ENCODE measurements at places on chromosomes 5 and 9.

- DNase-seq = no peak
Observed at GRCh38 chr5:124446120-124446519, 300.3 kb downstream of the ZNF608 start.

DNA sequence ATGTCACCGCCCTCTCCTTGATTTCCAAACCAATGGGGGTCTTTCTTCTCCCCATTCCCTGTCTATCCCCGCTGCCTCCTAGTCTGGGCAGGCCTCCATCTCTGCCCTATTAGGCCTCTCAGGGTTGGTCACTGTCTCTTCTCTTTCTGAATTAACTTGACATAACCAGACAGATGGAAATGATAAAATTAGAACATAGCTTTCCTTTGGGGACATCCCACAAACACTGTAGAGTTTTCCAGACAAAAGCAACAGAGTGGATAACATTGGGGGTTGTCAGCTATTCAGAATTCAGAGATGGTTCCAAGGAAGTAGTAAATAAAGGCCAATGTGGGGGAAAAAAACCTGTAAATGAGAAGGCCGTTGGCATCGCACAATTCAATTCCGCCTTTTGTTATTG, 24.7 kb downstream of the LHX6 start:
- no peak for DNase-seq

- DNase-seq = no peak
Observed at GRCh38 chr5:178363501-178364325, 131.1 kb upstream of the PHYKPL start.

GRCh38 chr5:139457653-139458306, 4.8 kb downstream of the ECSCR start:
- DNase-seq = no peak

DNA sequence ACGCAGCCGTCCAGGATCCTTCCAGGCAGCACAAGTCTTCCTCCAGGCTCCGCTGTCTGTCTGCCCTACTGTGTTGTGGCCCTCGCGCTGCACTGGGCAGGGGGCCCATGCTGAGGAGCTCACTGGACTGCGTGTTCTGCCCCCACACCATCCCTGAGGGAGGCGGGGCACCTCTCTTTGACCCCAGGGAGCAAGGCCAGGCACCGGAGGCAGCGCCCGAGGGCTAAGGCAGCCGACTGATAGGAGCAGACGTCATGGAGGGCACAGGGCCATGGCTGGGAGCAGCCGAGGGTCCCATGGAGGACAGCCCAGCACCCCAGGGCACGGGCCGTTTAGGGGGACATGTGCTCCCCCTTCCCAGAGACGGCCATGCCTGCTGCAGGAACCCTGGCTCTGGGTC, 46.7 kb downstream of the KCNT1 start:
- no peak for DNase-seq

DNA sequence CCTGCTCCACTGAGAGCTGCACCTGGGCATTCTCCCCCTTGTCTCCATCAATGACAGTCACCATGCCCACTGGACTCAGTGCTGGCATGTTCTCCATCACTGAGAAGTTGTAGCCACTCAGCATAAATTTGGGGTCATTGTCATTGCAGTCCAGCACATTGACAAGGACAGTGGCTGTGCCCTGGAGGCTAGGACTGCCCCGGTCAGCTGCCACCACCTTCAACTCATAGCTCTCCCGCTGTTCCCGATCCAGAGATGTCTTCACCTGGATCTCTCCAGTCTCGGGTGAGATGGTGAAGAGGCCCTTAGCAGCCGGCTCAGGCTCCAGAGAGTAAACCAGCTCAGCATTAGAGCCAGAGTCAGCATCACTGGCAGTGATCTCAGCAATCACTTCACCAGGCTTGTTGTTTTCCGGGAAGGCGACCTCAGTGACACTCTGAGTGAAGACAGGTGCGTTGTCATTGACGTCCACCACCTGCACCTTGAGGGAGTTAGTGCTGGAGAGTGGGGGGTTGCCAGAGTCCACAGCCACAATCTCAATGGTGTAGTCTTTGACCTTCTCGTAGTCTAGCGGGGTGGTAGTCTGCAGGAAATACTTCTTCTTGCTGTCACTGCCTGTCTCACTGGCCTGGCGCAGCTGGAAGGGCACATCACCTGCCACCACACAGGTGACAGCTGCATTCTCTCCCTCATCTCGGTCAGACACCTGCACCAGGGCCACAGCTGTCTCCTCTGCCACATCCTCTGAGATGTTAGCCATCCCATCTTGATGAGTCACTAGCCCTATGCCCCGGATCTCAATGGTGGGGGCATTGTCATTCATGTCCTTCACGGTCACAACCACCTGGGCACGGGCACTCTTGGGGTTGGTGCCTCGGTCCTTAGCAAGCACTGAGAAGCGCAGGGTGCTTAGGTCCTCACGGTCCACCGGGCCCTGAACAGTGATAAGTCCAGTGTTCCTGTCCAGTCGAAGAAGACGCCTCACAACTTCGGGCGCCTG, 13.5 kb downstream of the PCDH1 start:
- no peak for DNase-seq

DNA sequence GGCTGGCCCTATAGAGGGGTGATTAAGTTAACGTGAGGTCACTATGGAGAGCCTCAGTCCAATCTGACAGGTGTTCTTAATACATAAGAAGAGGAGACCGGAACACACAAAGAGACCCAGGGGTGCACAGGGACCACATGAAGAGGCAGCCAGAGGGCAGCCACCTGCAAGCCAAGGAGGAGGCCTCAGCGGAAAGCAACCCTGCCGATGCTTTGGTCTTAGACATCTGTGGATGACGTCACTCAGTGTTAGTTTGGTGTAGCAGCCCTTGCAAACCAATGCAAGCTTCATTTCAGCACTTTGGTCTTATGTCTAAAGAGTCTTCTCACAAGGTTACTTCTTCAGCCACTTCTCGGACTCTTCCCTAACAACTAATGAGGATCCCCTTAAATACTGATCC, 47.6 kb upstream of the GRHPR start:
- DNase-seq = no peak

DNA sequence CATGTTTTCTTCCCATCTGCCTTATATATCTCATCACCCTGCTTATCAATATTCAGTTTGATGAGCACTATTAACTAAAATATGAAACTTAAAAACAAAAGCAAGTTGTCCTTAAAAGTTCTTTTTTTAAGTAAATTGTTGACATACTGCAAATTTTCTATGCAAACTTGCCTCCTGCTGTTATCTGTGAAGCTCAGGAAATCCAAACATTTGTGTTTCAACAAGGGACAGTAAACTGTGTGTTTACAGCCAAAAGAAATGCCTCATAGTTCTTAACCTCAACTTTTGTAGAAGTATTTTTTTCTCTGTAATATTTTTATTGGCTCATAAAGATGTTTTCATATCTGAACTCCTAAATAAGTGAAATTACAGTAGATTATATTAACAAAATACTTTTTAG, 7.7 kb upstream of the TTC23L start:
- no peak for DNase-seq

All from CD4-positive, alpha-beta T cell treated with Interleukin-6 for 4 hours (primary cell).